IPS DF 6.9 (cell line): ENCODE measurements at places on chromosomes 3 and 15.
A peak's percentile ranks its signal among the peaks of the same experiment; 100 is the strongest.

GRCh38 chr3:48194446-48195071, 6.3 kb upstream of the CDC25A start:
- DNase-seq, result peak; percentile 71

- no peak for DNase-seq
These were observed 46.3 kb upstream of the C2CD4B start for GRCh38 chr15:62211348-62211747.

GRCh38 chr3:95302044-95302443, 1239.2 kb downstream of the NSUN3 start:
- DNase-seq, result no peak

DNA sequence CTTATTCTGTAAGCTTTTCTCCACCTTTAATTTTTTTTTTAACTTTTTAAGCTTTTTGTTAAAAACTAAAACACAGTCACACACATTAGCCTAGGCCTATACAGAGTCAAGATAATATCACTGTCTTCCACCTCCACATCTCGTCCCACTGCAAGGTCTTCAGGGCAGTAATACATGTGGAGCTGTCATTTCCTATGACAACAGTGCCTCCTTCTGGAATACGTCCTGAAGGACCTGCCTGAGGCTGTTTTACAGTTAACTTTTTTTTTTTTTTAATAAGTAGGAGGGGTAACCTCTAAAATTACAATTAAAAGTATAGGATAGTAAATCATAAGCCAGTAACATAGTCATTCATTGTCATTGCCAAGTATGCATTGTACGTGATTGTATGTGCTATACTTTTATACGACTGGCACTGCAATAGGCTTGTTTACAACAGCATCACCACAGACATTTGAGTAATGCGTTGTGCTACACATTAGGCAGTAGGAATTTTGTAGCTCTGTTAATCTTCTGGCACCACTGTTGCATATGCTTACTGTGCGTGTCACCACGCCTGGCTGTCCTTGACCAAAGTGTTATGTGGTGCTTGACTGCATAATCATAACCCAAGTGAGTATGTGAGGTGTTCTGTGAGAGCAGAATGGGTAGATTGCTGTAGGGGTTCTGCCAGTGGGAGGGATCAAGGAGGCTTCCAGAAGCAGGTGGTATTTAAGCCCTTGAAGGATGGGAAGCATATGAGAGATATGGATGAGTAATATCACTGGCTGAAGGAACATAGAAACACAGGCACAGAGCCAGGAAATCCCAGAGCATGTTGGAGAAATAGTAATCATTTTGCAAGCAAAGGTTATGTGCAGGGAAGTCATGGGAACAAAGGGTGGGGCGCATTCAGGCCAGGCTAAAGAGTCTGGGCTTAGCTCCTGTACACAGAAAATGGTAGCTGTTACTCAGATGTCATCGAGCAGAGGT, 18.3 kb downstream of the FBXO22 start:
- DNase-seq, result no peak

DNA sequence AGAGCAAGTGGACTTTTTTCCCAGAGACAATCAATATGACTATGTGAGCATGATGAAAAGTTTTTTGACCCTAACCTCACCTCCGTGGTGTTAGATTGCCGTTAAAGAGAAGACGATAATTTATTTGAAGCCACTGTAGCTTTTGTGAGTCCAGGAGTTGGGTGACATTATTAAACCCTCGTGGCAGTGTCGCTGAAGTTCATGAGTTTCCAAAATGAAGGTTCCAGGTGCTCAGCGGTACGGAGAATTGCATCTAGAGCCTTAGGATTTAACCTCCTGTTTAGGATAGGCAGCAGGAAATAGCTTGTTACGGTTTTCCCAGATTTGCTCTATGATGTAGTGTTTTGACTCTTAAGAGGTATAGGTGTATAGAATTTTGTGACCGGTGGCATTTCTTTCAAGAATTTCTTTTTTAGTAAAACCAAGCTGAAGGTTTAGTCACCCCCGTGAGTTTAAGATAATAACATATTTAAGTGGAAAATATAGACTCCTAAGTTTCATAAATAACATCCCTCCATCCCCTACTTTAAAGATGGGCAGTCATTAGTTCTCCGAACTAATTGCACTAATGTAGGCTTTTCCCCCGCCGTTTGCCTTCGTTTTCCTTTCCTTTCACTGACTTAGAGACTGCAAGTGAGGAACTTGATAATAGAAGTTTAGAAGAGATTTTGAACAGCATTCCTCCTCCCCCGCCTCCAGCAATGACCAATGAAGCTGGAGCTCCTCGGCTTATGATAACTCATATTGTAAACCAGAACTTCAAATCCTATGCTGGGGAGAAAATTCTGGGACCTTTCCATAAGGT, 2.0 kb downstream of the SMC4 start:
- DNase-seq, result no peak

GRCh38 chr3:64651303-64651702, 36.5 kb downstream of the ADAMTS9 start:
- no peak for DNase-seq

GRCh38 chr3:14561051-14561960, 21.2 kb upstream of the GRIP2 start:
- DNase-seq, result no peak

GRCh38 chr3:117629505-117629904, 919.9 kb downstream of the TUSC7 start:
- DNase-seq, result no peak

DNA sequence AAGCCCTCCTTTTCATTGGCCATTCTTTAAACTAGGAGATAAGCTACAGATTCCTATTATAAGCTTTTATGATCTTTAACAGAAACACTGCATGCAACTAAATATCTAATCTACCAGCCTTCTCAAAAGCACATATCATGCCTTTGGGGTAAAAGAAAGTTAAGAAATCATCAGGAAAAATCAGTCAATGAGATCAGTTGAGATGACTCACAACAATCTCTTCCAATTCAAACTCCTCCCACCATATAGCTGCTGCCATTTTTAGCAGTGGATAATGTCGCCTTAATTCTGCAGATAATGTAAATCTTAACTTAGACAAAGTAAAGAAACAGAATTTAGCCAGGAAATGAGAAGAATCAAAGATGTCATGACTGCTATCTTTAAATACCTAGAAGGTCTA, 135.2 kb upstream of the BCL6 start:
- DNase-seq, result no peak

- no peak for DNase-seq
These were observed 57.4 kb downstream of the HRH1 start for GRCh38 chr3:11211531-11212298.

DNA sequence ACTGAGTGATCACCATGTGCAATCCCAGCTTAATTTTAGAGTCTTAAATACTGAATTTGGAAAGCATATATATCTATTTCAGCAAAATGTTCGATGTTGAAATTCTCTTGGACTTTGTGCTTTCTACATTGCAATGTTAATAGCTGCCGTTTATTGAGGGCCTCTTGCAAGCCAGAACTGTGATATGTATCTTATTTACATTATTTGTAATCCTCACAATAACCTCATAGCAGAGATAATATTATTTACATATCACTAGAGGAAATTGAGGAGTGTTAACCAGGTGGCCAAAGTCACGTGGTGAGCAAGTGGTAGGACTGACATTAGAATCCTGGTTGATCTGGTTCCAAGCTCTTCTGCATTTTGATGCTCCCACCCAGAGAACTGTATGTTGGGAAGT, 254.1 kb downstream of the SLC9A9 start:
- DNase-seq, result no peak

GRCh38 chr15:63059573-63060216, 17.1 kb downstream of the TPM1 start:
- DNase-seq, result no peak

DNA sequence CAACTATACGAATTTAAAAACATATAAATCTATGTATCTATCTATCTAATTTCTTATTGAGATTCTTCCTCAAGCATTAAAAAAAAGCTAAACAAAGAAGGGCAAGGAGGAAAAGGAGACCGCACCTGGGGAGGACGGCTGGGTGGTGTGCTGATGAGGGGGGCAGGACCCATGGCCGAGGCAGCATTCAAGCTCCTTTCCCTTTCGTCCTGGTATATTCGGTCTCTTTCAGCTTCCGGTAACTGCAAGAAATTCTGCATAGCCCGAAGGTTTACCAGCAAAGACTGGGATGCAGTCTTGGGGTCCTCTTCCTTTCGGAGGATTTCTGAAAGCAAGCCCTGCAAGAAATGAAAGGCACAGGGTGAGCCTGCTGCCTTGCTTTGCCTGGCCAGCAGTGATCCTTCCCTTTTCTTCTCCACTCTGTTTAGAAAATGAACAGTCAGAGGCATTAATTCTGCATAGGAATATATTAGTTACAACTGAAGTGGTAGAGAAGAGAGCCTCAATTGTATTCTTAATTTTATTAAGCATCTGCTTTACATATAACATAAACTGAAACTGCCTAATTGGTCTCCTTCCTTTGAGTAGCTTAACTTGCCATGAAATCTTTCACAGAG, 38.8 kb downstream of the SATB1 start:
- no peak for DNase-seq

DNA sequence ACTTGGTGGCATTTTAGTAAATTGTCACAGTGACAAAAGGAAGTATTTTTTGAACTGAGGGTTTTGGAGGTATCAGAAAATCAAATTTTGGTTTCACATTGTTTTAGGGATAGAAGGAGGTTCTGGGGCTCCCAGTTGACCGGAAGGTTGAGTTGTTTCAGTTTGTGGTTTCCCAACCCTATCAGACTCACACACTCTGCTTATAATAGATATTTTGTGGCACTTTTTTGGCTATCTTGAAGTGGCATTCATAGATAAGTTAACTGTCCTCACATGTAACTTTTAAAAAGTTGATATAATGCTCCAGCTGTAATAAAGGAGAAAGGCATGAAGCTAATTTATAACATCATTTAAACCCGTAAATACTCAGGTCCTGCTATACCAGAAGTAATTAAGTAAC, 12.8 kb downstream of the ARMC8 start:
- no peak for DNase-seq

- no peak for DNase-seq
These were observed 48.8 kb downstream of the HMCES start for GRCh38 chr3:129327510-129327909.

GRCh38 chr3:49098429-49098828, 4.6 kb upstream of the QRICH1 start:
- DNase-seq, result no peak

DNA sequence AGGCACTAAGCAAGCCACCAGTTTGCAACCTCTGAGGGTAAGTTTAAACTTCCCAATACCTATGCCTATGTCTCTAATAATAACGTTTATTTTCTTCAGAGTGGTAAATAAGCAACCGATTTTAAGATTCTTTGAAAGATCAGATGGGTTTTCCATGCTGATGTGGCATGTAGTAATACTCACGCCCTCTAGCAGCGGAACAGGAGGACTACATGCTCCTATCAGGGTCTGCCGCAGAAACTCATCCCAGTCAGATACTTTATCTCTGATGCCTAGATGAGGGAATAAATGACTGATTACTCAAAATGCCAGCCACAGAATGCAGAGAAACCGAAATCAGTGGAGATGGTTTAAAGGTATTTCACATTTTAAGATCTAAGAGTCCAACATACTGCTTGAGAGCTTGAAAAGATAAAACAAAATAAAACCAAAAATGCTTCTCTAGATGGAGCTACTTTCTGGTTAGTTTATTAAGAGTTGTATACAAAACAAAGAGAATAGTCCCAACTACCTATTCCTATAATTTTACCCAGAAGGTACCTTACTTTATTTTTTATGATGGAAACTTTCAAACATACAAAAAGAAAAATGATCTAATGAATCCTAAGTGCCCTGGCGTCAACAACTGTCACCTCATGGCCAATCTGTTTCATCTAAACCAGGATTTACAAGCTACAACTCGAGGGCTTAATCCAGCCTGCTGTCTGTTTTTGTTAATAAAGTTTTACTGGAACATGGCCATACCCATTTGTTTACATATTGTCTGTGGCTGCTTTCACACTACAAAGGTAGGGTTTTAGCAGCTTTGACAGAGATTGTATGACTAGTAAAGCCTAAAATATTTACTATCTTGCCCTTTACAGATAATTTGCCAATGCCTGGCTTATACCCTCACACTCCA, 37.5 kb upstream of the STIMATE start:
- peak; percentile 13 for DNase-seq

GRCh38 chr3:32261545-32261944, 23.1 kb downstream of the CMTM8 start:
- DNase-seq, result no peak

- no peak for DNase-seq
These were observed 26.1 kb downstream of the SKIL start for GRCh38 chr3:170383567-170383966.

- DNase-seq, result no peak
These were observed 835 bp downstream of the UBE3A start for GRCh38 chr15:25437777-25438600.

DNA sequence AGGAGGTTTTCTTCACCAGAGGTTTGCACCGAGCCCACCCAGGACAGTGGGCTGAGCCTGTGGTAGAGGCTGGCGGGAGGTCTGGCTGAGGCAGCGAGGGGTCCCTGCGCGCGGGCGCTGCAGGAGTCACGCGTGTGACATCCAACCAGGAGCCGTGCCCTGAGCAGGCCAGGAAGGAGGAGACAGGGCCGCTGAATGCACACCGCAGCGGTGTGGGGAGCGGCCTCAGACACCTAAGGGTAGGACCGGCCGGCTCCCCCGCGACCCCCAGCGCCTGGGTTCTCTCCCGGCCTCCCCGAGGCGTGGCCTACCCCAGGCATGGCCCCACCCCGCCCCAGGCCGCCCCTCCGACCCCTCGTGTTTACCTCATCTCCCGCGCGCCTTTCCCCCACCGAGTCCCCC, 412 bp downstream of the SLC41A3 start:
- no peak for DNase-seq

GRCh38 chr15:89893027-89893426, 767 bp downstream of the AP3S2 start:
- no peak for DNase-seq

GRCh38 chr3:9820946-9821345, 10.9 kb downstream of the TTLL3 start:
- no peak for DNase-seq

- DNase-seq, result no peak
These were observed 147.0 kb upstream of the NR2F2 start for GRCh38 chr15:96183514-96183850.

- DNase-seq, result no peak
These were observed 95.0 kb downstream of the NFKBIZ start for GRCh38 chr3:101944308-101944707.
